ENCODE measurements at places on chromosomes 7 and 10.

DNA sequence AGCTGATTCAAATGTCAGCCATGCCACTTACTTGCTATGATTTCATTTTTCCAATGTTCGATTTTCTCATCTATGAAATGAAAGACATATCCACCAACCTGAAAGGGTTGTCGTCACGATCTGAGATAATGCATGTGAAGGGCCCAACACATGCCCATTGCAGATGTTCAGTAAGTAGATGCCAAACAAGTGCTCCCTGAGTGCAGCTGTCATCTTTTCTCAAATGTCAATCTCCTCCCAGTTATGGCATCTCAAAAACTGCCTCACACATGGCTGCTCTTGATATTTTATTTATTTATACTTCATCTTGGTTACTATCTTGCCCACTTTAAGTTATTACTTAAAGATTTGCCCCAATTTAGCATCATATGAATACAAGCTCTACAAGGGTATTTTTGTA, 16.8 kb downstream of the CPEB3 start:
- DNase-seq = no peak

DNA sequence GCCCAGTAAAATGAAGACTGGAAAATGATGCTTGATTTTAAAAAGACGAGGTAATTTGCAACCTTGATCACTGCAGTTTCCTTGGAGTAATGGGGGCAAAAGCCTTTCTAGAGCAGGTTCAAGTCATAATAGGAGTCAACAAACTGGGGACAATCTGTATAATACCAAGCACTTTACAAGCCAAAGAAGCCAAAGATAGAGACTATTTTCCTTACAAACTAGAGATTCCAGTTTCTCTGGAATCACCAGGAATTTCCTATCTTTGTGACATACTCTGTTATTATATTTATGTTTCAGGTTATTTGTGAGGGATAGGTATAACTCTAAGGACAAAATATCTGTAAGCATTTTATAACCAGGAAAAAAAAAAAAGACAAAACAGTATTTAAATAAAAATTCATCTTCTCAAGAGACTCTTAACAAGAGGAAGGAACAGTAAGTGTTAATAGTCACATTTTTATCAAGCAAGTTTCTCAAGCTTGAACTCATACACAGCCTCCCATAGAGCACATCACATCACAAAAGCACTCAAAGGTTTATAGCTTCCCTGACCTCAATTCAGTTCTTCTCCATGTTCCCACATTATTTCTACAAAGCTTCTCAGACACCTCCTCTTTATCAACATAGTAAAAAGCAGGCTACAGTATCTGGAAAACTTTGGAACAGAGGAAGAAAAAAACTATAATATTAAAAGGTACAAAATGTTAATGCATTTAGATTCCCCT, 18.9 kb downstream of the JMJD1C start:
- no peak for DNase-seq

DNA sequence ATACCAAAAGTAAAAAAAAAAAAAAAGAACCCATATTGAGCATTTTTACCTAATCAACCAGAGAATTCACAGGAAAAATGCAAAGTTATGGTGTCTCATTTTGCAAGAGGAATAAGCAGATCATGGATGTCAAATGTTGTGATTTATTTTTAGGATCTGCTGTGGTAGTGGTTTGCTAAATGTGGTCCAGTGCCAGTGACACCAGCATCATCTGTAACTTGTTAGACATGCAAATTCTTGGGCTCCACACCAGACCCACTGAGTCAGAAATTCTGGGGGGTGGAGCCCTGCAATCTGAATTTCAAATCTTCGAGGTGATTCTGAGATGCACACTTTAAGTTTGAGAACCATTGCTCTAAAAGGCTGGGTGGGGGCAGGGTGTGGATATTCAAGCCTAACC, 30.1 kb upstream of the ZEB1 start:
- DNase-seq = no peak

- no peak for DNase-seq
Measured at GRCh38 chr7:4958477-4959301, at the start of gene MMD2. Gene MMD2, minus strand, starts transcription at chr7:4959187. Its CDS starts 170 bp downstream, at chr7:4959017.

DNA sequence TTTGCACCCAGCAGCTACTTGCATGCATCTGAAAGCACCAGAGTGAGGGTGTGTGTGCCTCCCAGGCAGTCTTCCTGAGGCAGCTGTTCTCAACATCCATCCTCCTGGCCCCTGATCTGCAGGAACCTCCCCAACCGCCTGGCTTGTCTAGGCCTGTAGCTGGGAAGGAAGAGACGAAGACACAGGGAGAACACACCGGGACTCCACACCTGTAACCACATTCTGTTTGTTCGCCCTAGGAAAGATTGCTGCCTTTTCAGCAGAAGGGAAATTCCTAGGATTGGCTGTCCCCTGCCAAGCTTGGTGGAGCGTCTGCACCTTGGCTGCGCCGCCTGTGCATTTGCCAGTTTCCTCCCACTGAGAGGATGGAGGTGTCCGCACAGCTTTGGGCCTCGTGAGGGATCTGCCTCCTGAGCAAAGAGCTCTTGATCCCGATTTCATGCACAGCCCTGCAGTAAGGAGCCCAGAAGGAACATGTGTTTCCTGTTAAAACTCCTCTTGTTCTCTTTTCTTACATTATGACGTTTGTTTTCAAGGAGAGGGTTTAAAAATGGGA, 154.6 kb downstream of the TPST1 start:
- DNase-seq = no peak

GRCh38 chr10:17181110-17181509, 20.4 kb downstream of the TRDMT1 start:
- DNase-seq = no peak

DNA sequence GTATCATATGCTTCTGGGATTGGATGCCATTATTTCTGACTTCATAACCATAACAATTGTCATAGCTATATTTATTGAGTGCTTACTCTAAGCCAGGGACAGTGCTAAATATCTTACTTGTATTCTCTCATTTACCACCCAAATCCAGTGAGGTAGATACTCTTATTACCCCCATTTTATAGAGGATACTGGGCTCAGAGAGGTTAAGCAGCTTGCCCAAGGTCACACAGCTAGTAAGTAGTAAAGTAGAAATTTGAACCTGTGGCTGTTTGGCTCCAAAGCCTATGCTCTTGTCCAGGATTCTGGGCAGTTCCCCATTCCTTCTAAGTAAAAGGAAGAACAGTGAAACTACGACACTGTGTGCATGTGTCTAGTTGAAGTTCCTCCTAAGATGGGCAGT, 56.5 kb downstream of the COL13A1 start:
- DNase-seq = no peak

DNA sequence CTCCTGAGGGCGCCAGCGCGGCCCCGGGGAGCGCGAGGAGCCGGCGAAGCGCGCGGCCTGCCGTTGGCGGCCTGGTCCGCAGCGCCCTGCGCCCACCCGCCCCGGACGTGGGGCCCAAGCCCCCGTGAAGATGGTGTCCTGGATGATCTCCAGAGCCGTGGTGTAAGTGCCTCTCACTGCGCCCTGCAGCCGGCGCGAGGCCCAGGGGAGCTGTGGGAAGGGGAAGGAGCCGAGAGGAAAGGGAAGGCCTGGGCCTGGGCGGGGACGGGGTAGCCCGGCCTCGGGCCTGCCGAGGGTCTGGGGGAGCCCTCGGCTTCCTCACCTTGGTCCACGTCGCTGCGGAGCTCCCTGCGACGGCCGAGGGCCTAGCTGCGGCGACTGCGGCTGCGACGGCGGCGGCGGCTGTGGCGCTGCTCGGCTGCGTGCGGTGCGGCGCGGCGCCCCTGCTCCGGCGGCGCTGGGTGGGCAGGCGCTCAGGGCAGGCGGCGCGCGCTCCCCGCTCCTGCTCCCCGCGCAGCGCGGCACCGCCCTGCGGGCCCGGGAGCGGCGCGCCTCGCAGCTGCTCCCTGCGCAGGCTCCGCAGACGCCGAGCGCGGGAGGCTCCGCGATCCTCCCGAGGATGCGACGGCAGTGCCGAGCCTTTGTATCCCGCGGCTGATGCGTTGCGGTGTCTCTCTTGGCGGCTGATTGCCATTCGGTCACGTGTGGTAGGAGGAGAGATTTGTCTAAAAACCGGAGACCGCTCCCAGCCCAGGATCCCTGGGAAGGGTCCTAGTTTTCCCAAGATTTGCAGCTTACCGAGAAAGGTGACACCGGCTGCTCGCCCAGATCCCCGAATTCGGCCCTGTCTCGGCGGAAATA, 445 bp downstream of the REEP3 start:
- peak; percentile 77 for DNase-seq

GRCh38 chr7:96308253-96308949, 13.5 kb downstream of the SLC25A13 start:
- DNase-seq = no peak

Data from astrocyte of the spinal cord (primary cell).